ENCODE measurements at places on chromosomes 13 and 19.

GRCh38 chr19:12896460-12896859 lies 5.5 kb downstream of the GCDH start:
- DNase-seq = no peak

- DNase-seq = no peak
These were observed 366.2 kb upstream of the TSHZ3 start for GRCh38 chr19:31715249-31715945.

- no peak for DNase-seq
These were observed 33.4 kb downstream of the MBNL2 start for GRCh38 chr13:97255515-97256021.

DNA sequence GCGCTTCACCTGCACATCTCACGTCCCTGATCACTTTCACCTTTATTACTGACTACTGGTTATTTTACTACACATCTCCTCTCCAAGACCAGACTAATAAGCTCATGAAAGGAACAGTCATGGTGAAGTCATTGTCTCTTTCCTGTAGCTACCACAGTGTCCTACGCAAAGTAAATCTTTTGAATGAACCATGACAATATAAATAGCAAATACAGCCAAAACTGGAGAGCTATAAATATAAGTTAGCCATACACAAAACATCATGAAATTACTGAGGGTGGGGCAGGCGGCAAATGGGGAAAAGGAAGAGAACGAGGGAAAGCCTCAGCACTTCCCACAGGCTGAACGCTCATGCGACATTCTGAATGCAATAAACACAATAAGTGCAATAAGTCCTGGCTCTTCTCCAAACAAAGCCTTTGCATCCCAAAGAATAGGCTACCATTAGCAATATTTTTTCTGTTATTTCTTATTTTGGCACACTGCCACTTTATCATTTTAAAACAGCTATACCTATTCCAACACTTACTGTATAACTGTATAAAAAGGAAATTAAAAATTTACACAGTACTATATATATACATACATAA lies 62.5 kb downstream of the TUBGCP3 start:
- DNase-seq = no peak

DNA sequence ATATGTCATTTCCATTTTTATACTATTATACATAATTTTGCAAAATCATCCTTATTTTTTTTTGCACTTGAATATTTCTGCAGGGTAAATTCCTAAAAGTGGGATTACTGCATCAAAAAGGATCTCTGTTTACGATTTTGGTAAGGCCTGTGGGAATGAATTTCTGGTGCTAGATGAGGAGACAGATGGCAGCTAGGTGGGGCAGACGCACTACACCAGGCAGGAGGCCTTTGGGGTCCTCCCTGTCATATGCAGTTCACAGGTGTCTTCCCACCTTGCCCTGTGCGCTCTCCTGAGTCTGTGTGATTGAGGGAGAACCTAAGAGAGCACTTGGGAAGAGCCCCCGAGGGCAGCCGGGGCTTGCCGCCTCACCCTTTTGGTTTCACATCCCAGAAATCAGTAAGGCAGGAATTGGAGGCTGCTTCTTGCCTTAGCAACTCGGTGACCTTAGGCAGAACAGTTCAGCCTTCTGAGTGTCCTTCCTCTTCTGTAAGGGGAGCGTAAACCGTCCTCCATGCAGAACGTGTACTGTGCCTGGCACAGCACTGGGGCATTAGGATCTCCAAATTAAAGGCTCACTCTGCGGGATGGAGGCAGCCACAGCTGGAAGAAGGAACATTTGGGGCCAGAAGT lies 13.4 kb upstream of the GJB2 start:
- DNase-seq = no peak

GRCh38 chr13:97243915-97244781 lies 22.0 kb downstream of the MBNL2 start:
- no peak for DNase-seq

- no peak for DNase-seq
These were observed 15.3 kb upstream of the ERICH6B start for GRCh38 chr13:45630791-45631190.

- no peak for DNase-seq
These were observed 15.5 kb downstream of the ATP8B3 start for GRCh38 chr19:1796395-1797142.

DNA sequence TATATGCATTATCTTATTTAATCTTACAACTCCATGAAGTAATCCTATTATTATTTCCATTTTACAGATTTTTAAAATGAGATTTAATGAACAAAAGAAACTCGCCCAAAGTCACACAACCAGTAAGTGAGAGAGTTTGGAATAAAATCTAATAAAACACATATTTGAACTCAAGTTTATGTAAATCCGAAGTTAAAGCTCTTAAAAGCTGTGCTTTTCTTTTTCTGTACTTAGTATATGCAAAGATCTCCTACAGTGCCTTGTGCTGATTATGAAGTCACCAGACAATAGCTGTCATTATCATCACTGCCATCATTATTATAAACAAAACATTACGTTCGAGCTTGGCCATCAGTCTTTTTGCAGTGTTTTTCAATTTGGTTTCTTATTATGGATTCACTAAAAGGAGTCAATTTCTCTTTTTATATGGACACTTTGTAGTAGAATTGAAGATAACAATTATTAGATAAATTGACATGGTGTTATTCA lies 29.7 kb upstream of the ENOX1 start:
- DNase-seq = no peak

GRCh38 chr13:99042521-99043250 lies 64.8 kb upstream of the DOCK9 start:
- no peak for DNase-seq

- no peak for DNase-seq
These were observed 502.3 kb downstream of the KCTD12 start for GRCh38 chr13:76383676-76384461.

GRCh38 chr13:74153316-74153715 lies 19.1 kb upstream of the KLF12 start:
- DNase-seq = no peak

- DNase-seq = no peak
These were observed 13.2 kb downstream of the C19orf44 start for GRCh38 chr19:16509141-16510061.

- DNase-seq = no peak
These were observed 322.1 kb downstream of the ENOX1 start for GRCh38 chr13:43464578-43465264.

DNA sequence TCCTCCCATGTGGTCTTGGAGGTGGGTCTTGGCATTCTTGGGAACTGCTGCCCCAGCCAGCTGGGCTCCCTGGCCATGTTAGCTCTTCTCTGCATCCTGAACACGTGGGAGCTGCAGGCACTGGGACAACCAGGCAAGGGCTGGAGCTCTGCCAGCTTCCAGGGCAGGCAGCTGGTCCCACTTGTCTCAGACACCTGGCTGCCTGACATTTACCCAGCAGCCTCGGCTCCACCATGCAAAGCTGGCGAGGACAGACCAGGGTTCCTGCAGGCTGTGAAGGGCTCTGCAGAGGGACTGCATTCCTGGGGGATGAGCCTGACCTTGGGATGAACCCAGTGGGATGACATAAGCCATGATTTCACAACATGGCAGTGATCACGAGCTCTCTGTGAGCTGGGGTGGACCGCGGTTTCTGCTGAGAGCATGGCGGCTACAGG lies 99.0 kb upstream of the TSHZ3 start:
- DNase-seq = no peak

DNA sequence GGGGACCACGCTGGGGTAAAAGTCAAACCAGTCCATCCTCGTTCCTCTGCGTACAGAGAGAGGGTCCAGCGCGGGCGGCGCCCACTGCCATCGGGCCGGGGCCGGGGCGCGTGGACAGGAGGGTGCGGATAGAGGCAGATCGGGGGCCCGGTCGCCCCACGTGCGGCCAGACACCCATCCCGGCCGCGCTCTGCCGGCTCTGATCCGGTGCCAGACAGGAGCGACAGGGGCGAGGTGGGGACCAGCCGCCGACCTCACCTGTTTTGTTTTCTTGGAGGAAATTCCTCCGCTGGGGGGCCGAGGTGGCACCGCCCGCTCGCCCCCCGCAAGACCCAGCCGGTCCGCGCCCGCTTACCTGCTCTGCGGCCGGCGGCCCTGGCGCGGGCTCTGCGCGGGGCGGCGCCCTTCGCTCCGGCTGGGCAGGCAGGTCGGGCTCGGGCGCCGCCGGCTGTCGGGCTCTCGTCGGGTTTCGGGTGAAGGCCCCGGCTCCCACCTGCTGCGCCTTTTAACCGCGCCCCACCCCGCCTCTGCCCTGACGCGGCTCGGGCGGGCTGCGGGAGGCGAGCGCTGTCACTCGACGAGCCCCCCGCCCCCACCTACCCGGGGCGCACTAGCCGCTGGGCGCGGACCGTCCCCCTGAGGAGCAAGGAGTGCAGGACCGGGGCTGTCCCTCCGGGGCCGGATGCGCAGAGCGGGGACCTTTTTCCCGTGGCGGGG lies at the start of gene GJB6:
GJB6 (minus strand) TSS at position 481 of the 717 bp plus-strand sequence. CDS start 8,839 bp downstream, outside the sequence.
- no peak for DNase-seq

GRCh38 chr19:17424743-17425365 lies 5.0 kb downstream of the MVB12A start:
- DNase-seq = no peak

- no peak for DNase-seq
These were observed 1.3 kb downstream of the ZFP14 start for GRCh38 chr19:36377541-36378178.

- no peak for DNase-seq
These were observed 92.7 kb upstream of the SLC7A1 start for GRCh38 chr13:29688193-29688592.

DNA sequence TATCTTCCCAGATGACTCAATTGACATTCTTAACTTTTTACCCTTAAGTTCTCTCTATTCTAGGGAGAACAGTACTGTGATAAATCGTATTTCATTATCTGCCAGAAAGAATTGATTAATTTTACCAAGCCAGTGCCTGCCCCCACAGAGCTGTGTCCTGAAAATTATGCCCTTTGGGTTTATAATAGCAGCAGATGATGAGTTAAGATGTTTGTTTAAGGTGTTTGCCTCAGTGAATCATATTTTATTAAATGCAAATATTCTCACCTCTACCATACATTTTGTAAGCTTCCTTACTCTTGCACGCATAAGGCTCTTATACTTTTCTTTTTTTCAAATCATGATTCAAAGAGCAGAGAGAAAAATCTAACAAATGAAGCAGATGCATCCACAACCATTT lies 318.6 kb downstream of the DCT start:
- DNase-seq = no peak

- DNase-seq = no peak
These were observed 15.3 kb downstream of the ATP7B start for GRCh38 chr13:51995677-51996551.

- DNase-seq = no peak
These were observed 26.7 kb upstream of the RNF113B start for GRCh38 chr13:98203646-98204326.

GRCh38 chr19:46787331-46788261 lies 798 bp downstream of the SLC1A5 start:
- peak; percentile 5 for DNase-seq

GRCh38 chr19:18802354-18802753 lies 11.2 kb upstream of the COMP start:
- no peak for DNase-seq

DNA sequence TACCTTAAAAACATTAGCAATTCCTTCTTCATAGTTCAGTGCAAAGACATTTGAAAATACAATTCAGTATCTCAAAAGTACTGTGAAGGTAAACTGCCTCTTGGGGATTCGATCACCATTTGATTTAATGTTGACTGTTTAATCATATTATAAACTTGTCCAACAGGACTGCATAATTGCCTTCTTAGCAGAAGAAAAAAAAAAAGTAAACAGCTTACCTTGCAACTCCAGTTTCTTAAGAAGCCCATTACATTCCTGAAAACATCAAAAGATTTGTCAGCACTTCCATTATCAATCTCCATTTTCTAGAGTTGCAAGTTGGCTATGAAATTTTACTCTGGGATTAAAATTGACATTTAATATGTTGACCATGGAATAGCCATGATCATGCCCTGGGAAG lies 1154.6 kb downstream of the OLFM4 start:
- no peak for DNase-seq

- DNase-seq = no peak
These were observed 66.1 kb downstream of the AKAP11 start for GRCh38 chr13:42337808-42338600.

DNA sequence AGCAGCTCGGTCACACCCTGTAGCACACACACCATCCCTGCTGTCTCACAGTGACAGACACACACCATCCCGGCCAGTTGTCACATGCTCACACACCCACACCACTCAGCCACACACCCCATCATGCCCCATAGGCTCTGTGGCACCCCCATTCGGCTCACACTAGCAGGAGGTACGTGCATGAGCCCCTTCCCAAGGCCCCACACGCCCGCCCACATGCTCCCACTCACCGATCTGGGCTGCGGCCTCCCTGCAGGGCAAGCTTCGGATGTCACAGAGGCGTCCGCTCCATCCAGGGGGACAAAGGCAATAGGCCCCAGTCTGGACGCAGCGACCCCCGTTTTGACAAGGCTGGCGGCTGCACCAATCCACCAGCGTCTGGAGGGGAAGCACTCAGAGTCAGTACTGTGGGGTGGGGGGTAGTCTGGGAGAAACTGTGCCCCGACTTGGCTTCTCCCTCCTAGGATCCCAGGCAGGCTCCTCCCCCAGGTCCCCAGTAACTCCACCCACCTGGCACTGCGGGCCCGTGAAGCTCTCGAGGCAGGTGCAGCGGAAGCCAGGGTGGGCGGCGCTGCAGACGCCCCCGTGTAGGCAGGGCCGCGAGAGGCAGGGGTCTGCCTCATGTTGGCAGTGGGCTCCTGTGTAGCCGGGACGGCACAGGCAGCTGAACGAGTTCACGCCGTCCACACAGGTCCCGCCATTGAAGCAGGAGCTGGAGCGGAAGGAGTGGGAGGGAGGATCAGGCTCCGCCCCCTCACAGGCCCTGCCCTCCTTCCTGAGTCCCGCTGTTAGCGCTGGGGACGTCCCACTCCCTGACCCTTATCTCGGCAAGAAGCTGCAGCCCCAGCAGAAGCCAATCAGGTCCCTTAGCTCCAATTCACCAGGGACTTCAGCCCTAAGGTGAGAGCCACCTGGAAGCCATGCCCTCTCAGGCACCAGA lies 20.1 kb downstream of the NOTCH3 start:
- no peak for DNase-seq

GRCh38 chr13:111099290-111099689 lies 15.8 kb upstream of the ARHGEF7 start:
- no peak for DNase-seq

DNA sequence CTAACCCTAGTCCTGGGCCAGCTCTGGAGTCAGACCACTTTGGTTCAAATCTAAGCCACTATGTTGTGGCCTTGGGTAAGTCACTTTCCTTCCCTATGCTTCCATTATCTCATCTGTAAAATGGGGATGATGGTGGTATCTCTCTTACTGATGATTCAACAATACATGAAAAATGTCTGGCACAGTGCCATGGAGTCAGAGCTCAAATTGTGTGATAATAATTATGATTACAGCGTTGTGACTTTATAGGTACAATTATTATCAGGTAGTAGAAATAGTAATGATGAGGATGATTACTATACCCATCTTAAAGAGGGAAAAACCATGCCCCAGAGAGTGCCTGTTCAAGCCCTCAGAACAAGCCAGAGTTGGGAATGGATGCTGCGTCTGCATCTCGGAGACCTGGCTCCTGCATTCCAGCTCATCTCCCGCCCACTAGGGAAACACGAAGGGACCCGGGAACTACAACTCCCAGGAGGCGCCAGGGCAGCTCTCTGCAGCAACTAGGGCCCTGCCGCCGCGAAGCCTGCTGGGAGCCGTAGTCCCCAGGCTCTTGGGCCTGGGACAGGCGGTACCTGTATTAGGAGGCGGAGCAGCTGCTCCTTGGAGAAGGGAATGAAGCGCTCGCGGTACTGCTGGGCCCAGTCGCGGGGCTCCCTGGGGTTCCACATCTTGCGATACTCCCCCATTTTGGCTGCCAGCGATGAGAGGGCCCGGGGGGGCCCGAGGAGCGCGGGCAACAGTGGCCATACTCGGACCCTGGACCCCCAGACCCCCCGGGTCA lies 832 bp downstream of the TMEM143 start:
- peak; percentile 74 for DNase-seq

Data from activated CD4-positive, CD25-positive, alpha-beta regulatory T cell treated with anti-CD3 and anti-CD28 coated beads, Interleukin-2, amount 50 U/mL, for 16 hours (primary cell).